Activated CD4-positive, alpha-beta memory T cell treated with anti-CD3 and anti-CD28 coated beads for 36 hours (primary cell): ENCODE measurements at places on chromosomes 4 and X.

DNA sequence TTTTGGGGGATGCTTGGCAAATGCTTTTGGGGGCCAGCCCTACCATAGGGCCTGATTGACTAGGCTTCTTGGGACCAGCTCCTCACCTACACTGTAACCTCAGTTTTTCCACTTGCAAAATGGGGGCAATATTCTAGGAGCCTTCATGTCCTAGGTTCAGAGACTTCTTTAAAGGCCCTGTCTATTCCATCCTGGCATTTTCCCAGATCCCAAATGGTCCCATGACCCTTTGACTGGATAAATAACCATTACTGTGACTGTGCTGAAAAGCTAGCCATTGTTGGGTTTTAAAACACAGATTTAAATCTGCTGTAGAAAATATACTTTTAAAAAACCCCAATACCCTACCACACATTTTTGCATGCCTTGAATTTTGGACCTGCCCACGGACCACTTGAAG, 149.8 kb downstream of the EFNB1 start:
- DNase-seq: no peak

GRCh38 chrX:101265869-101266428, 25.2 kb downstream of the TAF7L start:
- DNase-seq: no peak

DNA sequence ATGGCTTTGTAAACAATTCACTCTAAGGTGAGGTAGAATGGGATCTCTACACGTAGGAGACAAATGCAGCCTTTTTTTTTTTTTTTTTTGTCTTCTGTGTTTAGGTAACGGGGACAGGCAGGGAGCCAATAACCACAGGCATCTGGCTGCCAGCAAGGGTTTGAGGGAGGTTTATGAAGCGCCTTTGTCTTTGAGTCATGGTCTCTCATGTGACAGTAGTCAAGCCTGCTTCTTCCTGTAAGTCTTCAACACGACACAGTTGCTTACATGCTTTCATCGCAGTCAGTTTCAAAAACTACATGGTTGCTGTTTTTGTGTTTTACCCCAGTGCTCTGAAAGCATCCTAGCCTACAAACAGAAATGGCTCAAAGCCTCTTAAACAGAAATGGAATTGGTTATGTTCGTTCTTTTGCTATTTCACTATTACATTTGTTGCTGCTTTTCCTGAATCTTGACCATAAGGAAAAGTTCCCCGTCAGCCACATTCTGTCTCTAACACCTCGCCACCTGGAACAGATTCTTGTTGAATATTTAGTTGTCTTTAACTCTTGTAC, 127.8 kb upstream of the METTL14 start:
- no peak for DNase-seq

DNA sequence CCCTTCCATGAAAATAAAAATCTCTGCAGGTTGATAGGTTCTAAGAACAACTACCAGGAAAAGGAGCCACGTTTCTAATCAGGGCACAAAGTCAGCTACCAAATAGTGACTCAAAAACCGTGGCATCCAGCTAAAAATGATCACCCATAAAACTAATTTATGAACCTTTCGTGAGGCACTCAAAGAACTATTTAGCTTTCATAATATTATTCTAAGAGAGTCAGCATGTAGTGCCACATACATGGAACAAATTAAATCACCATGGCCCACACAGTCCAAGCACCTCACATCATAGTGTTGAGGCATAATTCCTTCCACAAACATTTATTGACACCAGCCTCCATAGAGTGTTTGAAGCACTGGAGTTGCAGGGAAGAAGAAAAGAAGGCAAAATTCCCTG, 252.0 kb upstream of the PPARGC1A start:
- no peak for DNase-seq

GRCh38 chr4:101282076-101282844, 65.1 kb downstream of the PPP3CA start:
- DNase-seq: peak; percentile 67

DNA sequence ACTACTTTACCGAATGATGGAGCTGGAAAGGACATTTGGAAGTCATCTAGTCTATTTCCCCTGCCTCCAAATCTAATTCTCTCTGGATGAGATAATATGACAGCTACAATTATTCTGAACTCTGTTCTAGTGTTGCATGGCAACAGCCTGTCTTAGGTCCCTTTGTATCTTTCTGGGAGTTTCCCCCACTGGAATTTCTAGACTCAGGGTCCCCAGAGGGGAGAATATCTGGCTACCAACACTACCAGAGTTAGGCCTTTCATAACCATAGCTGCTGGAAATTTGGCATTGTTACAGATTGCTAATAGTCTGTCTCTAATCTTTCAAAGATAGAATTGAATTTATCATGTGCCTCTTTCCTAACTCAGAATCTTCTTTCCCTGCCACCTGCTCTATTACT, 4.5 kb downstream of the MSN start:
- no peak for DNase-seq

GRCh38 chr4:155025762-155026457, 182.5 kb upstream of the NPY2R start:
- peak; percentile 39 for DNase-seq

DNA sequence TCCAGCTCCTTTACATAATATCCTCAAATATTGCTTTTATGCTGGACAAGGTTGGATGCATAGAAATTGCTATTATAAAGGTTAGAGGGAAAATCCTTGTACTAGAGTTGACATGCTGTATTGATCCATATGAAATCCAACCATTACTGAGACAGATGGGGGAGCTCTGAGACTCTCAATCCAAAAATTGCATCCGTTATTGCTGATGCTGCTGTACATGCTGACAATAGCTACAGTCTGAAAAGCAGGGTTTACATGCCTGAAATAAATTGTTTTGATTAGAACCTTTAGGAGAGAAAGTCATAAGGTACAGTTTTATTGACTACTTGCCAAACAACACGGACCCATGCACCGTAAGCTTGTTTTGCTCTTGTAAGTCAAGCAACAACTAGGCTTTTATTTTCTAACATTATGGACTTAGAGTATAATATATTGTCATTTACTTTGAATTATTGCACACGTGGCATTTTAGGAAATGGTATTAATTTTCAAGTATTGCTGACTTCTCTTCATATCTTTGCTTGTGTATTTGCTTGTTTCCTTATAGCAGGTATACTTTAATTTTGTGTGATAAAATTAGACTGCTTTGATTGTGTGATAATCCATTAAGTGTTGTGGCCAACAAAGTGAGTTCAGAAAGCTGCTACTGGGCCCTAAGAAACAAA, 1365.2 kb downstream of the STIM2 start:
- DNase-seq: no peak

DNA sequence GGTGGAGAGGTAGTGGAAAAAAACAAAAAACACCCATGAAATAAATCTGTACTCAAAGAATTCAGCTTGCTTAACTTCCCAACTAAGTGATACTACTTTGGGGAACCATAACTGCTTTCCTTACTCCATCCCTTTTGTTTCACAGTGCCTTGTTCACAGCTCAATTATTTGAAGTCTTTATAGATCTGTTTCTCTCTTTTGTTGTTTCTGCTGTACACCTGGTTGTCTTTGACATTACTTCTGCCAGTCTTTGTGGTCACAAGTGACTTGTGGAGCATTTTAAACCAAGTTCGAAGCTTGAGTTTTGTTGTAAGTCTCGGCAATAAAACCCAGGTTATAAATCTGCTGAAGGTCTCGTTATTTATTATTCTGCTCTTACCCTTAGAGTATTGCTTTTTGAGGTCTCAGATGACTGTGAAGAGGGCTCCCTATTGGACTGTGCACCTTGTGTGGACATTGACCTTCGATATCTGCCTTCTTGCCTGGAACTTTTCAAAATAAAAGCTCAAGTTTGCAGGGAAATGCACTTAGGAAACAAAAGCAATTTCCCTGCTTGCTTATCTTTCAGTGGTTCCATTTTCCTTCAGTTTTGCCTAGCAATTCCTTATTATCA, 59.8 kb downstream of the ANK2 start:
- no peak for DNase-seq

DNA sequence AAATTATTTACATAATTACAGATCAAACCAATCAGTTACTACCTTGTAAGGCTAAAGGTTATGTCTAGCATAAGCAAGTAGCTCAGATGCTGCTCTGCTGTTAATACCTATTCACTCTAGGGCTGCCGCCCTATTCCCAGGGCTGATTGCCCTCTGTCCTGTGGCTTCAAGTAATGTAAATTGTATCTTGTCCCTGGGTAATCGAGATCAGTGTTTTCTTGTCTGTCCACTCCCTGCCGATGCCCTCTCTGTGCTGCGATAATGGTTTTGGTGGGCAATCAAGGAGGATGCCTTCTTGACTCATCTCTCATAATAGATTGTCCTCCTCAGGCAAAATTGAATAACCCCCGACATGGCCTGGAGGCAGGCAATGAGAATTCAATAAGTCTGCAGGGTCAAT, 641.0 kb upstream of the PITX2 start:
- DNase-seq: no peak

- DNase-seq: no peak
These were observed 67.1 kb downstream of the GPR143 start for GRCh38 chrX:9698576-9698975.

DNA sequence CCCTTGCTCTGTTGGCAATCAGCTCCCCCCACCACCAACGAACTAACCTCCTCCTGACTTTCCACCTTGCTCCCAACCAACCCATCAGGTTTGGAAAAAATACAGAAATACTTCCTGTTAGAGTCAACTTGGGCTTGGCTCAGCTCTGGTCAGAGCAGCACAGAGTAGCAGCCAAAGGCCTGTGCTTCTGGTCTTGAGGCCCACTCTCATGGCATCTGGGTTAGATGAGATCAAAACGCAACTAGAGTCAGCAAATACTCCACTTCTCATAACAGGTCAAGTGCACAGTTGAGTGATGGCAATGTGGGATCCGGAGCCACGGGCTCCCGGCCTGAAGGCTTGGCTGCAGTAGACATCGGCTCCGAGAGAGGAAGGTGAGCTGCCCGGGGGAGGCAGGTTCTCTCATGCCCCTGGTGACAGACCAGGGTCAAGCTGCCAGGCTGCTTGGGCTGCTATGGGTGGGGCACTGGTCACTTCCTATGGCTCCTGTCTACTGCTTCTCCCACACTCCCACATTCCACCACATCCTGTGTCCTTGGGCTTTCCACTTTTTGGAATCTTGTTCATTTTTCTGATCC, 34.8 kb downstream of the ZNF185 start:
- no peak for DNase-seq

- DNase-seq: no peak
These were observed 20.5 kb upstream of the FAM193A start for GRCh38 chr4:2515830-2516550.

- no peak for DNase-seq
These were observed 24.4 kb downstream of the LCORL start for GRCh38 chr4:17997129-17997528.

- no peak for DNase-seq
These were observed 64.5 kb upstream of the STS start for GRCh38 chrX:7083021-7083420.

DNA sequence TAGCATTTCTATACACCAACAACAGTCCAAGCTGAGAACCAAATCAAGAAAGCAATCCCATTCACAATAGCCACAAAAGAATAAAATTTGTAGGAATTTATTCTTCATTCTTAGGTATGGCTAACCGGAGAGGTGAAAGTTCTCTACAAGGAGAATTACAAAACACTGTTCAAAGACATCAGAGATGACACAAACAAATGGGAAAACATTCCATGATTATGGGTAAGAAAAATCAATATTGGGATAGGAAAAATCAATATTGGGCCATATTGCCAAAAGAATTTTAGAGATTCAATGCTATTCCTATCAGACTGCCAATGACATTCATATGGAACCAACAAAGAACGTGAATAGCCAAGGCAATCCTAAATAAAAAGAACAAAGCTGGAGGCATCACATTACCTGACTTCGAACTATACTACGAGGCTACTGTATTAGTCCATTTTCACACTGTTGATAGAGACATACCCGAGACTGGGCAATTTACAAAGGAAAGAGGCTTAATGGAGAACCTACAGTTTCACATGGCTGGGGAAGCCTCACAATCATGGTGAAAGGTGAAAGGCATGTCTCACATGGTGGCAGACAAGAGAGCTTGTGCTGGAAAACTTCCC, 49.1 kb downstream of the NCAPG start:
- no peak for DNase-seq

DNA sequence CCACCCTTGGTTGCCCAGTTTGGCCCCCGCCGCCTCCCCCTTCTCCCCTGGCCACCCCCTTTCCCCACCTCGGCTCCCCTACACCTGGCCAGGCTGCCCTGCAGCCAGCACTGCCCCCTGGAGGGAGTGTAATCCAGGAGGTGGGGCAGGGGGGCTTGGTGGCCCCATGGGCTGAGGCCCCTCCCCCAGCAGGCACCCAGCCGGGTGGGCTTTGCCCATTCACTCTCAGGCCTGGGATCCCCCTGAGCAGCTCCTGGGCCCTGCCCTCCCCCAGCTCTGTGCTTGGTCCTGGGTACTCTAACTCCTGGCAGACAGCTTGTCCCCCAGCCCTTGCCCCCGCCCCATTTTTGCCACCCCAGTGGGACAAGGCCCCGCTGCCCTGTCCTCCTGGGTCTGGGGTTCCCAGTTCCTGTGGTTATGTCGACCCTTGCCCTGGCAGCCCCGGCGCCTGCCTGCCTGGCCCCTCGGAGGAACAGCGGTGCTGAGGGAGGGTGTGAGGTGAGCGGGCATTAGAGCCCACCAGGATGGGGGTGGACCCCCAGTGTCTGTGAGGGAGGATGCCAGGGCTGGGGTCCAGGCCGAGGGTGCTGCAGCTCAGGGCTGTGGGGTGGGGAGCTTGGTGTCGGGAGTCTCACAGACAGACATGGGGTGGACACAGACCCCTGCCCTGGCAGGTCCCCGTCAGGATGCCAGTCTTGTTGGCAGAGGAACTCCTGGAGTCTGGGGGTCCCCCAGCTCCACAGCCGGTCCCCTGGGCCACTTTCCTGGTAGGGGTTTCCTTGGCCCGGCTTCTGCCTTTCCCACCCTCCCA, 10.2 kb downstream of the NAT8L start:
- no peak for DNase-seq

DNA sequence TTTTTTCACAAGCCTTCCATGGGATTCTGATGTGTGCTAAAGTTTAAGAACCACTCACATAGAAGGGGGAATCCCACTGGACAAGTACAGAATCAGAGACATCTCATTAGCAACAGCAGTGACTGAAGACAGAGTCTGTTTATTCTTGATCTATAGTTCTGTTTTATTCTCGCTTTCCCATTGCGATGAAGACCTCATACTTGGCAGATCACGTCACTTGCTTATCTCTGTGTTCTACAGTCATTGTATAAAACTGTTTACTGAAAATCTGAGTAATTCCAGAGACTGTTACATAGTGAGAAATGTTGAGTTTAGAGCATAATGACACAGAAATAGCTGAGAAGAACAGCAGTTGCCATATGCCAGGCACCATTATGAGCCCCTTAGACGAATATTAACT, 185.5 kb downstream of the PTTG2 start:
- DNase-seq: no peak

DNA sequence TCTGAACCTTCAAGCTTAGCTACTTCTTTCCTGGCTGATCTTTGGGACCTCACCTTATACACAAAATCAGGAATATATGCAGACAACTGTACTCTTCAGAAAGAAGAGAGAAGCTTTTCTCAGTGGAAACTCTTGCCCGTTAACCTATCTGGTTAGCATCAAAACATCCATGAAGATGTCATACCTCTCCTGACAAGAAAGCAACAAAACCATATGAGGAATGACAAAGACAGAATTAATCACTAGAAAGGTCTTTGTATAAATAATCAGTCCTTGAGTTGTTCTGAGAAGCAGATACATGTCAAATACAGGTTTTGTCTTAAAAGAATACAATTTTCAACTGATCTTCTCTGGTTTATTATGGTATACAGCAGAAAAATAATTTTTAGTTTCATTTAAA, 130.8 kb downstream of the FAT4 start:
- DNase-seq: no peak

GRCh38 chrX:155592331-155592730, 20.4 kb downstream of the TMLHE start:
- DNase-seq: no peak
